ENCODE measurements at places on chromosomes 2 and 18.

DNA sequence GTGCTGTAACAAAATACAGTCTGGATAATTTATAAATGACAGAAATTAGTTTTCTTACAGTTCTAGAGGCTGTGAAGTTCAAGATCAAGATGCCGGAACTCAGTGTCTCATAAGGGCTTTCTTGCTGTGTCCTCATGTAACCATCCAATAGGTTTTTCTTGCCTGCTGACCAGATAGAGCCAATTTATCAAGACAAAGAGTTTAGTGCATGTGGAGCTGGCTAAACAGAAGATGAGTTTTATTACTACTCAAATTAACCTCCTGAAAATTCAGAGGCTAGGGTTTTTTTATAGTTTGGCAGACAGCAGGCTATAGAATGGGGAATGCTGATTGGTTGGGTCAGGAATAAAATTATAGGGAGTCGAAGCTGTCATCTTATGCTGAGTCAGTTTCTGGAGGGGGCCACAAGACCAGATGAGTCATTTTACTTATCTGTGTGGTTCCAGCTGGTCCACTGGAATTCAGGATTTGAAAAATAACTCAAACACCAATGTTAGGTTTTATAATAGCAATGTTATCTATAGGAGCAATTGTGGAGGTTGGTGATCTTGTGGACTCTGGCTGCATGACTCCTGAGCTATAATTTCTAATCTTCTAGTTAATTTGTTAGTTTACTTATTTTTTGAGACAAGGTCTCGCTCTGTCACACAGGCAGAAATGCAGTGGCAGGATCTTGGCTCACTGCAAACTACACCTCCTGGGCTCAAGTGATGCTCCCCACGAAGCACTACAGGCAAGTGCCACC, 3.2 kb upstream of the PDK1 start:
- DNase-seq, result no peak

DNA sequence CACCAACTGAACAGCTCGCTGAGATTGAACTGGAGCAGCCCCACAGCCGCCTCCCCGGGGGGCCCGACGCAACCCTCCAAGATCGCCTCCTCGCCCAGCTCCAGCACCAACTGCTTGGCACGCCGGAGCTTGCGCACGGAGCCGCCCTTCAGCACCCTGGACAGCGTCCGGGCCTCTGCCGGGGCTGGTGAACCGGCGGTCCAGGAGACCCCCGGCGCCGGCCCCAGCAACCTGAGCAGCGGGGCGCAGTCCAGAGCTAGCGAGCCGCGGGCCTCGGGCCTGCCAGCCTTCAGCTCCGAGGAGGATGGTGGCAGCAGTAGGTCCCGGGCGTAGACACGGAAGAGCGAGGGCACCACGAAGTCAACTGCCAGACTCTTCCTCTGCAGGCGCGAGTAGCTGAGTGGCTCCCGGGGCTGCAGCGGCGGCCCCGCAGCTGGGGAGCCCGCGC, 1.2 kb downstream of the ALK start:
- DNase-seq, result no peak

DNA sequence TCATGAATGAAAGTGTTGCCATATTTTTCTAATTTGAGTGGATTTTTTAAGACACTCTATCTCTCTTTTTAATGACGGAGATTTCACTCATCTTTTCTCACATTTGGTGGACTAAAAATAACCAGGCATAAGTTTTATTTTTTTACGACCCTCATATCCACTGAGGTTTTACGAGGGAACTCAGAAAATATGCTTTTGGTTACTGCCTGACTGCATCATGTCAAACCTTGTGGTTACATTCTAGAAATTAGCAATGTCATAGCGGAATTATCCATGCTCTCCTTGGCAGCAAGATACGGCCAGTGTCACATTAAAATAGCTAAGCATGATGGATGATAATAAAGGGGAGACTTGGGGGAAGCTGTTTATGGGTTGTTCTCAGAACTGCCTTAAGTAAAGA, 428.6 kb upstream of the FSHR start:
- DNase-seq, result no peak

- no peak for DNase-seq
Observed at GRCh38 chr2:224151161-224151560, 112.1 kb upstream of the SERPINE2 start.

GRCh38 chr18:26940744-26941398, 75.4 kb upstream of the AQP4 start:
- DNase-seq, result no peak

DNA sequence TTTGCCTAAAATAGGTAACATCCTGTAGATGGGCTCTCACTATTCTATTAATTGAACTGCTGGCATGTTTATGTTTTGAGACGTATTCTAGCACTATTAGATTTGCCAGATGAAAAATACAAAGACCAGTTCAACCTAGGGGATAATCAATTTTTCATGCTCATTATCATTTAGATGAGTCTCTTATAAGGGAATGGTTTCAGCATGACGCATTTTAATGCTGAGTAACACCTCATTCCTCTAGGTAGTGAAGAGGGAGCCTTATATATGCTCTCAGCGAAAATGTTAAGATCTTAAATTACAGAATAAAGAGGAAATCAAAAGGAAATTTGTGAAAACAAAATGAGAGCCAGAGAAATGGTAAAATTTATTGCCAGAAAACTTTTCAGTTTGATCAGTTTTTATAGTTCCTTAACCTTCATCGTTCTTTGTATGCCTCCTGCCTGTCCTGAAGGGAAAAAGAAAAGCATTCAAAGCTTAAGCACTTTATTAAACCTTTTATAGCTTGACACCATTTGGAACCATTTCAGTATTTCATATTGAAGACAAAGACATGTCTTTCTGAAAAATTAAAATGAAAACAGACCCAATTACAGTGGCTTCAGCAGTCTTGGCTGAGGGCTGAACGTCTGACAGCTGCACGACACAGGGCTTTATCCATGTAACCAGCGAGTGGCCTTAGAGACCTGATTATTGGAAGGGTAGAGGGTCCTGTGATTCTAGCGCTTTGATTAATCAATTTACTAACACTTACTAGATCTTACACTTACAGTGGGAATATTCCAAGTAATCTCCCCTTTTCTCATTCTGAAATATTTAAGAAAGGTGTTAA, 112.8 kb downstream of the ADCYAP1 start:
- no peak for DNase-seq

DNA sequence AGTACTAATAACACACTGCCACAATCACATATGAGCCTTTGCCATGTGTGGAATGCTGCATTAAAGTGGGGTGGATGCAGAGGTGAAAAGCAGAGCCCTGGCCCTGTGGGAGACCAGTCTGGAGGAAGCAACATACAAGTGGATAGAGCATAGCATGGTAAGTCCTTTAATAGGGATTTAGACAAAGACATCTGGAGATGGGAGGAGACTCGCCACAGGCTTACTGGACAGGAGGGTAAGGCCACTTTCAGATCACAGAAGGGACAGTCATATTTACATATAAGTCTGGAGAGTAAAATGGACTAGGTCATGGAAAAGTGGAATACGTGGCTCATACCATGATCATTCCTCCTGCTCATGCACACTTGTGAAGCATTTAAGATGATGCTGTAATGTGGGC, 84.3 kb downstream of the PPP1R1C start:
- DNase-seq, result no peak

DNA sequence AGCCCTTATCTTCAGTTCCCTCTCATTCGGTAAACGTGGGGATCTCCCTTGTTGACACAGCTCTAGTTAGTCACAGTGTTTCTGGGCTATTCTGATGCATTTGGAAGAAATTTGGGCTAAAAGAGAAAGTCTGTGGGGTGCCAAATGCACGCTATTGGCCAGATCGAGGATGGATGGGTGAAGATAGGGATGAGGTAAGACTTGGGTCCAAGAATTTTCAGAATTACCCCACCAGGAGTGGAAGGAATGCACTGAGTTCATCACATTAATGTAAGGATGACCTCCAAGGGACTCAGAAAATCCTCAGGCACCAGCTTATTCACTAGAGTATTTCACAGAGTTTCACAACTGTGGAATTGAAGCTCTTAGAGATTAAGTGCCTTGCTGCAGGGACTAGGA, 49.3 kb downstream of the NRP2 start:
- no peak for DNase-seq

- DNase-seq, result no peak
Observed at GRCh38 chr2:43075054-43075593, 151.3 kb downstream of the ZFP36L2 start.

GRCh38 chr18:54151376-54151775, 73.1 kb downstream of the MBD2 start:
- no peak for DNase-seq

GRCh38 chr2:138015494-138015893, 51.2 kb downstream of the HNMT start:
- DNase-seq, result no peak

DNA sequence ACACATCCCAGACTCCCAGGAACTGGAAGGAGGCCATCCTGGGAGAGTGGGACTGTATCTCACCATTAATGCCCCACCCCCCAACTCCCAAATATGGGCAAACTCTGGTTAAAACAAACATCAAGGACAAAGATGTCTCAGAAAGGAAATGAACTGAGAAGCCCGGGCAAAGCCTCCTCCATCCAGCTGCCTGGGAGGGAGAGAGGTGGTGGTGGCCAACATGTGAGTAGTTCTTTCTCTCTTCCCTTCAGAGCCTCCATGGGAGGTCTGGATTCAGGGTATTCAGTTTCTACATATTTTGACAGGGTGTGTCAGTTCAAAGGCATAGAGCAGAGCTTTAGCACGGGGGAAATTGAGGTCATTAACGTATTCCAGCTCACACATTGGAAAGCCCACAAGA, 57.5 kb downstream of the CXCR4 start:
- no peak for DNase-seq

DNA sequence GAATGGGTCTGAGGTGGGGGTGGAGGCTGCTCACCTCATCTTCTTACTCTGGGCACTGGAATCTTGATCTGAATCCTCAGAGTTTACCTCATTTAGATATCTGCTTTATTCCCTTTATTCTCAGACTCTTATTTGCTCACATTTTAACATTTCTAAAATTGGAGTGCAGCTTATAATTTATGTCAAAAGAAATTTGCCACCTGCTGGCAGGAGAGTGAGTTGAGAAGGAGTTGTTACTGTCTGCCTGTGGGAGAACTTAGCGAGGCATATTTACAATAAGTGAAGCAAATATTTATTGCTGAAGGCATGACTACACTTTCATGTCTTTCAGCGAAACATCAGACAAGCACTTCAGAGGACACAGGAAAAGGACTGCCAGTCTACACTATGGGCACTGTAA, 16.4 kb upstream of the KIAA2012 start:
- no peak for DNase-seq

DNA sequence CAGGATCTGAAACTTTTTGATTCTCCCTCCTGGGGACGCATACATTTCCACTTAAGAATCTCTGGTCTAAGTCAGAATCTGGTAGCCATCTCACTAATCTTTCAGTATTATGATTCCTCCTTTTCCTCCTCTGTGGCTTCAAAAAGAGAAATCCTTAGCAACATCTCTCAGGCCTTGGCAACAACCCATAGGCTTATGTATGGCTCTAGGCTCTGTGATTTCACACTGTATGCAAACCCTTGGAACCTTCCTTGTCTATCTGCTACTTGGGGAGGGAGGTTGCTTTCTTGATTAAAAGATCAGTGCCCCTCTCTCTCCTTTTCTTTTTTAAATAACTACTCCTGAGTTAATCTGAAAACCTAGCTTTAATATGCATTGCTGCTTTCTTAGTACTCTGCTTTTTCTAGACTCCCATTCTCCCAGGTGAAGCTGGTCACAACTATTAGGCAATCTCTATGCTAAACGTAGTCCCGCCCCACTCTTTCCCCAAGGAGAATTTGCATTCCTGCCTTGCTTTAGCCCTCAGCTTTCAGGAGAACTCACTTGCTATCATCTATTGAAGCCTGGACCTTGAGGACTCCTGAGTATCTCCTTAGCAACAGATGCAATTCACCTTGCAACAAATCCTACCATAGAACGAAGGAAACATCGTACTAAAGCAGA, 72.2 kb upstream of the L3MBTL4 start:
- DNase-seq, result no peak

DNA sequence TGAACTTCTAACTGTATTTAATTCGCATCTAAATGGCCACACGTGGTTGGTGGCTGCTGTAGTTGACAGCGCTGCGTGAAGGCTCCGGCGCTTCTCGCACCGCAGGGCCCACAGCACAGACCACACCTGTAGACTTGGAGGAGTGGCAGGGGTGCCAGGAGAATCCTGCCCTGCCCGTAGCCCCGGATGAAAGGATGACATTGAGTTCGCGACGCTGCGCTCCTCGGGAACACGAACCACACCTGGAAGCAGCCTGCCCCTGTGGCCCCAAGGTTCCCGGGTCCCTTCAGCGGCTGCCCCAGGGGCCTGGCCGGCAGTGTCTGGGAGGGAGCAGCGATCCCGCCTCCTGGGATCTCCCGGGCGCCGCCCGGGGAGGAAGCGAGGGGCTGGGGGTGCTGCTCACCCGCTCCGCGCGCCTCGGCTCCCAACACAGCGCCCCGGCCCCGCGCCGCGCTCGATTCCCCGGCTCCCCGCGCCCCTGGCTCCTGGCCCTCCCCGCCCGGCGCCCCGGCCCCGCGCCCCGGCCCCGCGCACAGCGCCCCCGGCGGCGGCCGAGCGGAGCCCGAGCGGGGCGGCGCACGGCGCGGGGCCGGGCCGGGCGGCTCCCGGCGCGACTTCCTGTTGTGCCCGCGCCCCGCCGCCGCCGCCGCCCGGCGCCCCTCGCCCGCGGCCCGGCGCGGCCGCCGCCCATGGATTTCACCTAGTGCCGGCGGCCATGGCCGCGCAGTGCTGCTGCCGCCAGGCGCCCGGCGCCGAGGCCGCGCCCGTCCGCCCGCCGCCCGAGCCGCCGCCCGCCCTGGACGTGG, at the start of gene RNPEPL1:
RNPEPL1 (plus strand) TSS at position 613 of the 806 bp plus-strand sequence; CDS start at position 716, 103 bp downstream.
- no peak for DNase-seq

DNA sequence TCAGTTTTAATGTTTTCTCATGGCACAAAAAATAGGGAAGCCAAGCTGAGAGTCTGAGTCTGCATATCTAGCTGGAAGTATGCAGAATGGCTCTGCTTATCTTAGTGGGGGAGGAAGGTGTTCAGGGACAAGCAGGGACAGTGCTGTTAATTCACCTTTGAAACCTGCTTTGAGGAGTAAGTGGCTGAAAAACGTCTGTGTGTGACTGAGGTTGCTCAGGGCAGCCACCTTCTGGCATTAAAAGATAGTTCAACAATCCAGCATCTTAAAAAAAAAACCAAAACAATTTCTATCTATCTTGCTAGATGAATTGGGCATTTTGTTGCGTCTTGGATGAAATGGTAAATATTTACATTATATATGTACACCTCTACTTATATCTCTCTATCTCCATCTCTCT, 2.0 kb upstream of the TRPM8 start:
- no peak for DNase-seq

- DNase-seq, result no peak
Observed at GRCh38 chr18:8412117-8412516, 197.1 kb upstream of the RAB12 start.

DNA sequence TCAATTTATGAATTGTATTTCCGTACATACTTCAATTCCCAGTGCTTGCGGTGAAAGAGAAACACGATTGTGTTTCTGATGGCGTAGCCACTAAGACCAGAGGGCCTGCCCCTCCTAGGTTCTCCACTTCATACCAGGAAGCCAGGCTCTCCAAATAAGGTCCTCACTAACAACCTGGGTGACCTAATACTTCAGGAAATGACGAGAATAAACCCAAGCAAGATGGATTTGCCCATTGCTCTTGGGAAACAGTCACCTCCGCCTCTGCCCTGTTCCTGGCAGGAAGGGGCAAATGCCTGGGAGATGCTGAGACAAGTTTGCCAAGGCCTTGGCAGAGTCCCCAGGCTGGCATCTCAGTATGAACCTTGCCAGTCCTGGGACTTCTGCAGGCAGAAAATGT, 41.8 kb downstream of the TTC32 start:
- DNase-seq, result no peak
